ENCODE measurements at places on chromosomes 1 and 21.

DNA sequence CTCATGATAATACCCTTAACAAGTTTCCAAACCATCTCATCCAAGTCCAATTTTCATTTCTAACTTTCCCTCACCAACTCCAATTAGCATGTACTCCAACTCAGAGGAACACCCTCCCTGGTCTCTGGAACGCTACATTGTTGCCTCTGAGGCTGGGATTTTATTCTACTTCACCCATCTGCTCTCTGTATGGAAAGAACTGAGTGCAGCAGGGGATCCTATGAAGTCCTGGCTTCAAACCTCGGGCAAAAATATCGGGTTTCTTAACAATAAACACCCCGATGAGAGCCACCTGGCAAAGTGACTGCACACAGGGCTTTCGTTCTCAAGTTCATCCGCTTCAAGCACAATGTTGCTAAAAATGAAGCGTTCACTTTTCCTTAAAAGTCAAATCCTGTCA is 99.6 kb downstream of the CRB1 start:
- DNase-seq: no peak

GRCh38 chr1:241253471-241253870 is 103.5 kb downstream of the RGS7 start:
- no peak for DNase-seq

DNA sequence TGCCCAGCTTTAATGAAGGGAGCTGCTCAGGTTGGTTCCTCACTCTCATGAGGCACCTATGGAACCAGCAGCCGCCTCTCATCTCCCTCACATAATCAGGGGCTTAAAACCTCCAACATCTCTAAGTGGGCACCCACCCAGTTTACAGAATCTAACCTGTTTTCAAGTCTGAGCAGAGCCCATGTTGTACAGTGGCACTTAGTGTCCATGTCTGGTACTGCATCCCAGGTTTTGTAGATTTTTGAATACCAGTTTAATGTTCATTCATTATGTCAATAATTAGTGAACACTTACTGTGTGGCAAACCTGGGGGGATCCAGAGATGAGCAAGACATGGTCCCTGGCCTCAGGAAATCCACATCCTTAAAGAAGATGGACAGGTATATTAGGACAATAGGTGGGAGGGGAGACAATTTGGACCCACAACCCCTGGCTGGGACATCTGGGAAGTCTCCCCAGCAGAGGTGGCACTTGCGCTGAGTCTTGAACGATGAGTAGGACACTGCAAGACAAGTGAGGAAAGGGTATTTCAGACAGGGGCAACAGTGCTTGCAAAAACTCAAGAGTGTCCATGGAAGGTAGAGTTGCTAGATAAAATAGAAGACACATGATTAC is 83.3 kb downstream of the LACTBL1 start:
- no peak for DNase-seq

DNA sequence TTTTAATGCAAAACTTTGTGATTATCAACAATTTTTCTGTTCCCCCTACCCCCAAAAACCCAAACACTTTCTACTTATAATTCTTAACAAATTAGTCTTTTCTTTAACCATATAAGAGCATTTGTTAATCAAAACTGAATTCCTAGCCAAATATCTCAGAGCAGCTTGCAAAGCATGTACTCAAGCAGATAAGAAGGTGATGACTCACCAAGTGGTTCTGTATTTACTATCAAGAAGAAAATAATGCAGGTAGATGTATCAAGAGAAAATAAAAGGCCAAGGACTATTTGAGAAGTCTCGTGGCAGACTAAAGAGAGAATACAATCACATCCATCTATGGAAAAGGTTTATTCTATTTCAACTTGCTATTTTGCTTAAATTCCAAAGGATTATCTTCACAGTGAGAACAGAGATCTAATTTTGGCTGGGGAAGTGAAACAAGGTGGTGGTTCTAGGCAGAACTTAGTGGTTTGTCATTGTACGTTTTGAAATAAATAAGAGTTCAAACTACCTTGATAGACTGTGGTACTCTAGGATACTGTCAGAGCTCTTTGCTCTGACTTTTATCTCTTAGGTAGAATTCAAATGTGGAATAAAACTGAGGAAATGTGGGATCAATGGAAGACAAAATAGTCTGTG is 94.7 kb upstream of the NRIP1 start:
- no peak for DNase-seq

GRCh38 chr1:116489231-116489697 is 81.6 kb downstream of the CD58 start:
- no peak for DNase-seq

GRCh38 chr1:87061742-87062156 is 147.3 kb downstream of the HS2ST1 start:
- DNase-seq: no peak

DNA sequence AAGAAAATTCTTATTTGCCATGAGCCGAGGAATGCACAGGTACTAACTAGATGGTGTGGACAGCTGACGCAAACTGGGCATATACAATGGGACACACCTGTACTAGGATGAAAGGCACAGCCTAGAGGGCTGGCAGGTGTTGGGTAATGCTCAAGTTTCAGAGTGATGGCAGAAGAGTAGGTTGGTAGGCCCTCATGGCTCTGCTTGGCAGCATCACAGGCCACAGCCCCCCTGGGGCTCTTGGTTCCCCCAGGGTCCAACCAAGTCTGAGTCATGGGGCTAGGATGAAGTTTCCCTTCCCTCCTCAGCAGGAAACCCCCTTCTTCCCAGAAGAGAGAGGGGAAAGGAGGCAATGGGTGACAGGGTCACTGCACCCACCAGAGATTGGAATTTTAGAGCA is 35.2 kb downstream of the SPEN start:
- no peak for DNase-seq

- no peak for DNase-seq
Measured at GRCh38 chr1:176733661-176734060, 270.7 kb downstream of the PAPPA2 start.

DNA sequence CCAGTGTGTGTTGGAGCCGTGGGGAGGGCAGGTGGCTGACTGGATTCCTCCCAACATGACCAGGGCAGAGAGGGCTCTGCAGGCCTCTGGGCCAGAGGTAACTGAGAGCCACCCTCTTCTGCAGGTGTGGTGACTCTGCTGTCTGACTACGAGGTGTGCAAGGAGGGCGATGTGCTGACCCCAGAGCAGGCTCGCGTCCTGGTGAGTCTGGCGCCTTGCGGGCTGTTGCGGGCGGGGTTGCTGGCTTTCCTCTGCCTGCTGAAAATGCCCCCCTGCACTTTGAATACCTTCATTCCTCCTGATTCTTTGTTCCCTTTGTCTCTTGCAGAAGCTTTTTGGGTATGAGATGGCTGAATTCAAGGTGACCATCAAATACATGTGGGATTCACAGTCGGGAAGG is 6.7 kb downstream of the MRTO4 start:
- DNase-seq: no peak

DNA sequence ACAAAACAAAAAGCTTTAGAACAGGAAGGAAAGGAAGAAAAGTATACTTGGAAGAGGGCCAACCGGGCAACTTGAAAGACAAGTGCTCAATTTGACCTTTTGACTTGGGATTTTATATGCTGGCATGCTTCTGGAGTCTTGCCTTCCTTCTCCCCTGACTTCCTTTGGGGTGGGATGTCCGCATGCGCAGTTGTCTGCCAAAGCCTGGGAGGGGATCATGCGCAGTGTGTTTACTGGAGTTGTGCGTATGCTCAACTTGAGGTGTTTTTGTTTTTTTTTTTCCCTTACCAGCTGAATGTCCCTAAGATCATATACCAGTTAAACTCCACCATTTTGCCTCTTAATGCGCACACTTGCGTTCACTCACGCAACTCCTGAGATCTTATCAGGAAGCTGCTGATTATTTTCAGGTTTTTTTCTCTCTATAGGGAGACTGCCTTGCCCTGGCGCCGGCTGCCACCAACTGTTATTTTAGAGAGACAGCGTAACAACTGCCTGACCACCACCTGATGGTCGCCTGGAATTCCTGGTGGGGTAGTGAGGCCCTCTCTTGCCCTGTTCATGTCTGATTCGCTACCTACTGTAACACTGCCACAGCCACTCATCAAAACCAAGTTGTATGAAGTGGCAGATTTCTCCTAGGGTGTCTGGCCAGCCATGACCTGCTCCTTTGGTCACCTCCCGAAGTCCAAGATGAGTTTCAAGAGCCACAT is 138.7 kb upstream of the ZNF644 start:
- no peak for DNase-seq

- DNase-seq: no peak
Measured at GRCh38 chr21:27168084-27168483, 201.2 kb upstream of the ADAMTS5 start.

DNA sequence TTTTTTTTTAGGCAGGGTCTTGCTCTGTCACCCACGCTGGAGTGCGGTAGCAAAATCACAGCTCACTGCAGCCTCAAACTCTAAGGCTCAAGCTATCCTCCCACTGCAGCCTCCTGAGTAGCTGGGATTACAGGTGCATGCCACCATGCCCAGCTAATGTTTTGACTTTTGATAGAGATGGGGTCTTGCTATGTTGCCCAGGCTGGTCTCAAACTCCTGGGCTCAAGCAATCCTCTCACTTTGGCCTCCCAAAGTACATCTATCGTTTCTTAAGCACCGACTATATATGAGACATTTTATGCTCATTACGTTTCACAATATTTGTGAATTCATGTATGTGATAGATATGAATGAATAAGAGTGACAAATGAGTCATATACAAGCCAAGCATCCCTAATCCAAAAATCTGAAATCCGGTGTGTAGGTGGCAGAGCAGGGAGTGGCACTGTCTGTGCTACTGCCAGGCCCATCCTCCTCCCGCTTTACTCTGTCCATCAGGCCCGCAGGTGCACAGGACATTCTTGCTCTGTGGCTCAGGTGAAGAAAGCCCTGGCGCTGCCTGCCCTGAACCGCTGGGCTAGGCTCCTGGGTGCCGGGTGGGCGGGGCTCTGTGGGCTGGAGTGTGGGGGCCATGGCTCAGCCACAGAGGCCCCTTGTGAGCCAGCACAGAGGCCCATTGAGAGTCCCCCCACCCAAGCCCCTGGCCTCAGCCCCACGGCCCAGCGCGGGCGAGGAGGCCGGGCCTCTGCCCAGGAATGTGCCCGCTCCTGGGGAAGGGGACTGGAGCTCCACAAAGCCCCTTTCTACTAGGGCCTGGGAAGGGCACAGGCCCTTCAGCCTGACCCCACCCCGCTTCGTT is 45.3 kb downstream of the HSPG2 start:
- DNase-seq: no peak

GRCh38 chr1:150009604-150010392 is 728 bp downstream of the OTUD7B start:
- DNase-seq: peak; percentile 12

GRCh38 chr1:37486680-37487618 is 12.6 kb downstream of the ZC3H12A start:
- DNase-seq: peak; percentile 76

GRCh38 chr1:234602334-234603220 is 7.4 kb downstream of the IRF2BP2 start:
- no peak for DNase-seq

DNA sequence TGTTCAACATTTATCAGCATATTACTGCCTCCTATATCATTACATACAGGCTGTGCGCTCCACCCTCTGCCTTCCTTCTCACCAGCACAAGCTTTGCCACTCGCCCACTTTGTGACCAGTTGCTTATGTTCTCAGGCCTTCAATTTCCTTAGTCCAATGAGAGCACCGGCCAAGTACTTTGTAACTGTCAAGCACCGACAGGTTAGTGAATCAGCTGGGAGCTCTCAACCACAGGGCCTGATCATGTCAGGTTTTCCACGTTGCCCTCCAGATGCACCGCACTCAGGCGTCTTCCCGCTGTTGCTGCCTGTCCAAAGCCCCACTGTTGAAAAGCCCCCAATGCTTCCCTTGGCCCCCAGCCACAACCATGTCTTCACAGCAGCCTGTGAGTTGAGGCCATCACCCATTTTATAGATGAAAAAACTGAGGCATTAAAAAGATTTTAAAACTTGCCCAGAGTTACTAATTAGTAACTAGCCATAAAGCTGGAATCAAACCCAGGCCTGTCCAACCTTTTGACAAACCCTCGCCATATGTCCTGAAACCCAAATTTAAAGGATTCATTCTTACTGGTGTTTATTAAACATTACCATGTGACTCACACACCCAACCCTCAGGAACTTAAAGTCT is 3.4 kb upstream of the KCNN3 start:
- DNase-seq: no peak

DNA sequence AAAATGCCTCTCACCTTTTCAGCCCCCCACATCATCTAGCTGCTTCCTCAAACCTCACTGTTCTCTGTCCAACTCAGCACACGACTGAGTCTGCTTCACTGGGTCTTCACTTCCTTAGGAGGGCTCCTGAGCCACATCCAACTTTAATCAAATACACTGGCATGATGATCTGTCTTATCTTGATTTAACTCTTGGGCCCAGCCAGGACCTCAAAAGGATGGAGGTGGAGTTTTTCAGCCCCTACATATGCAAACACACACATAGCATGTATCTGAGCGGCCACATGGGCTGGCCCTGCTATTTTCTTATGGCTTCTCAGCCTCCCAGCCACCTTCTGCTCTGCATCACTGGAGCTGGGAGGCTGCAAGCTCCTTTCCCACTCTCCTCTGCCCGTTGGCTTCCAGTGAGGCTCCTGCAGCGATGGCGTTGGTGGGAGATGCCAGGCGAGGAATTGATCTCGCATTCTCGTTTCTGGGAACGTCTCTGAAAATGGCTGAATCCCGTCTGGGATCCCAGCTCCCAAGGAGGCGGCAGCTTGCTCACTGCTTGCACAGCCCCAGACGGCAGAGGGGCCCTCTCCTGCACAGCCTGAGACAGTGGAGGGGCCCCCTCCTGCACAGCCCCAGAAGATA is 1.8 kb upstream of the PRXL2B start:
- peak; percentile 23 for DNase-seq

- no peak for DNase-seq
Measured at GRCh38 chr1:181335631-181336030, 147.7 kb upstream of the CACNA1E start.

- no peak for DNase-seq
Measured at GRCh38 chr1:193190096-193190744, 3.8 kb upstream of the B3GALT2 start.

DNA sequence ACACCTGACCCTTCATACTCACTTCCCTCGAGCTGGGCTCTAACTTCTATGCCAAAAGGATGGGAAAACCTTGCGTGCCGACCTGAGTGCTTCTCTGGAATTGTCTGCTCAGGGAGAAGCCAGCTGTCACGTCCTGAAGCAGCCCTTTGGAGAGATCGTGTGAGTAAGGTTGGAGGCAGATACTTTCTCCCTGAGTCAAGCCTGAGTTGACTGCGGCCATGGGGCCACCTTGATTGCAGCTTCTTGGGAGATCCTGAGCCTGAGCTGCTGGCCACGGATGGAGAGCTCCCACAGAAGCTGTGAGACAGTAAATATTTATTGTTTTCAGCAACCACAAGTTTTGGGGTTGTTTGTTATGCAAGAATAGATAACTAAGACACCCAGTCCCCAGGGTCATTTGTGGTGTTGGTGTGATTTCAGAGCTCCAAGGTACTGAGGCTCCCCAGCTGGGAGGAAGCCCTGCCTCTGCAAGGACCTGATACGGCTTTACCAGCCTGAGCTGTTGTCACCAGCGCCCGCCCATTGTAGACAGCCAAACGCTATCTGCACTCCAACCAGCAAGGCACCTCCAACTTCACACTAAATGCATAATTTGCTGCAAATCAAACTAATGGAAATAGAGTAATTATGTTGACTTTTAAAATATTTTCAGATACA is 531.6 kb downstream of the PTPRU start:
- no peak for DNase-seq

Measured in CD8-positive, alpha-beta memory T cell (primary cell).